Stimulated activated CD4-positive, alpha-beta T cell treated with anti-CD3 and anti-CD28 coated beads, Interleukin-4, amount 100 ng/mL, for 4 hours (primary cell): ENCODE measurements at places on chromosomes 3 and 15.

GRCh38 chr15:101651554-101652097 lies 555 bp downstream of the TM2D3 start:
- DNase-seq: no peak

GRCh38 chr3:175336406-175337133 lies 477.4 kb downstream of the NAALADL2 start:
- DNase-seq: no peak

DNA sequence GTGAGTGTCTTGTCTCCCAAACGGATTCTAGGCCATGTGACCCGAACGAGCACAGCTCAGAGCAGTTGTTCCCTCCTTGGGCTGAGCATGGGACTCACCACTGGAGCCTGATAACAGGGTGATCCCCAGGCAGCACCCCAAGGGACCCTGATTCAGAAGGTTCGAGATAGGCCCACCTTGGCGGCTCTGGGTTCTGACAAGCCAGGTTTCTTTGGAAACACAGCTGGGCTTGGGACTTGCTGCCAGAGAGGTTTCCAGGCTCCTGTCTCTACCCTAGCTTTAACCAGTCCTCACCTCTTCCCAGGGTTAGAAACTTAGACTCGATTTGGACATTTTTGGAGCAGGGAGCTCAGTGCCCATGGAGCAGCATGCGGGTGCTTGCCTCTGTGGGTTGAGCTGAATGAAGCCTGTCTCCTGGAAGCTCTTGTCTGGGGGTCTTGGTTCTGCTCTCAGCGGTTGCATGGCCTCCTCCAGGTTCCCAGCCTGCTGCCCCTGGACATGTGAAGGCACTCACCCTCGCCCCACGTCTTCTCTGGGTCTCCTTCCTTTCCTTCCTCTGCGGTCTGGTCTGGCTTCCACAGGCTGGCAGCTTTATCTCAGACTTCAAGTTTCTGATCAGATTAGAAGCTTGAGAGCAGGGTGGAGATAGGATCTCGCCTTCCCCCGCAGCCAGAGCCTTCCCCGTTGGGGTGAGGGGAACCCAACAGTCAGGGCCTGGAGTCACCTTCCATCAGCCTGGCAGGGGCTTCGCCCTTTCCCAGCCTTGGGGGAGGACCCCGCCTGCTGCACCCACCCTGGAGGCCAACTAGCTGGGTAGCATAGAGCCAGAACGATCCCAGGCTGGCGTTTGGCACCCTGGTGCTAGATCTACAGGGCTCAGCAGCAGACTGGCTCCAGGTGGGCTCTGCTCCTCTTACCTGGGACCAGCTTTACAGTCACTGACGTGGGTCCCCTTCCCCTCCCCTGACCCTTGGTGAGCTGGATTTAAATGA lies 21.0 kb downstream of the PAQR5 start:
- DNase-seq: no peak

DNA sequence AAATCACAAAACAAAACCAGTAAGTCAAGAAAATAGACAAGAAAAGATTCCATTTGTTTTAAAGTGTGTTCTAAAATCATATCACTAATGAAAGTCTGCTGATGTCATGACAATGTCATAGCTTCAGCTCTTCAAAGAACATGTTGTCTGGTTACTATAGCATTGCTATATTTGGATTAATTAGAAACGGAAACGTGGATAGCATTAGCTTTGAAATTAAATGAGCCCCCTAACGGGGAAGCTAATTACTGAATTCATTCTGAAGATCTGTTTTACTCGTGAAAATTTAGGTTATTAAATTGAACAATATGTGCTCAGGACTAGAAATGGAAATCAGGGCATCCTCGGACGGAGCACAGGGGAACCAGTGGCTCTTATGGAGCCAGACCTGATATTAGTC lies 316.7 kb upstream of the AGTR1 start:
- DNase-seq: no peak

- DNase-seq: no peak
These were observed 305.1 kb downstream of the LSAMP start for GRCh38 chr3:116140100-116140689.

- DNase-seq: no peak
These were observed 475 bp upstream of the SPINT1 start for GRCh38 chr15:40843261-40843884.
